ENCODE measurements at places on chromosomes 12 and 14.

DNA sequence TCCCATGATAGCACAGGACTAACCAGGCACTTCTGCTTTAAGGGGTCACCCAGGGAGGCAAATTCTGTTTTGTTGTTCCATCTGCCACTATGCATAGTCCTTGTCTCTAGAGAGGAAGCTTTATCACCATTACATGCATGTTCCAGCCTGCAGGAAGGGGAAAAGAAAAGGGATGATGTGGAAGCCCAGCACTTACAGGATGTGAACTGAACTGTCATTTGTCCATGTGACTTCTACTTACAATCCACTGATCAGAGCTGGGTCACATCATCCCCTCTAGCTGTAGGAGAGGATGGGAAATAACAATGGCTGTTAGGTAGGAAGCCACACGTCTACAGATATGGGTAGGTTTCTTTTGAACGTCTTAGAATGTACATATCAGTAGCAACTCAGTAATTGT is 203.1 kb downstream of the PTPRO start:
- DNase-seq = no peak

- no peak for DNase-seq
Measured at GRCh38 chr12:110071504-110071903, 23.2 kb upstream of the C12orf76 start.

- no peak for DNase-seq
Measured at GRCh38 chr12:65430571-65431306, 152.3 kb downstream of the MSRB3 start.

DNA sequence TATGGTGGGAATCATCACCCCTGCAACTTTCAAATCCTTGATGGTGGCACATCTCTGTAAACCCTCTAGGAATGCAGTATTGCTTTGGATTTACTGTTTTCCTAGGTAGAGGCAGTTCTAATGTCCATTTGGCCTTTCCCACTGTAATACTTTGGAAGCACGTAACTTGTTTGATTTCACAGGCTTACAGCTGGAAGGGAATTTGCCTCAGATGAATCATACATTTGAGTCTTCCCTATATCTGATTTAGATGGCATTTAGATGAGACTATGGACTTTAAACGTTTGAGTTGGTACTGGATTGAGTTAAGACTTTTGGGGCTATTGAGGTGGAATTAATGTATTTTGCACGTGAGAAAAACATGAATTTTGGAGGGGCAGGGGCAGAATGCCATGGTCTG is 35.9 kb downstream of the DAAM1 start:
- no peak for DNase-seq

DNA sequence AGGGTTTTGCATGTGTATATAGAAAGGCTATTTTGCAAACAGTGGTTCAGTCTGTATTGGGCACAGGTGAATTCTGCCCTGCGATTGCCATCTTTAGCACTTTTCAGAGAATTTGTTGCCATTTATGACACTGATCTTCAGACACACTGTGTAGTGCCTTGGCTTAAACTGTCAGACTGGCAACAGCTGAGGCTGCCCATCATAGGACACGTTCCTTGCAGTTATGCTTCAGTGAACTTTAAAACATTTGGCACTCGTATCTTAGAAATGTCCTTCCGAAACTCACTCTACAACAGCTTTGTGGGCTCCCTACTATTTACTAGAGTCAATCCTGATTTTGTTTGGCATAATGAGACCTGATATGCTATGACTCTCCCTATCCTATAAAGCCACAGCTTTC is 29.1 kb downstream of the AP5M1 start:
- DNase-seq = no peak

Measured in activated CD8-positive, alpha-beta memory T cell treated with anti-CD3 and anti-CD28 coated beads for 1 hour (primary cell).